ENCODE measurements at places on chromosomes 2 and 18.

DNA sequence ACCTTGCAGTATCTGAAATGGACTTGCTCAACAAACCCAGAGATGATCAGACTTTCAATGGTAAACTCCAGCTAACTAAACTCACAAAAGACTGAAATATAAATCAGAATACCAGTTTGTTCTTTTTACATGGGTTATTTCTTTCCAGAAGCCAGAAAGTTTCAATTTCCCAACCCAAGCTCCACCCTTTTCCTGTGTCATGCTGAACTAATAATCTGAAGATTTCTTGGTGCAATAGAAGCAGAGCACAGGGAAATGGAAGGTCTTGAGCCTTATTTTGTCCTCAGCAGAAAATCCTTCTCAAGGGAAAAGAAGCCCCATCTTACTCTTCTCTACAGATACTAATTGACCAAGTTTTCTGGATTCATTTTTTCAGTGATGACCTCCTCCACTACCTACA is 93.3 kb upstream of the PAPOLG start:
- DNase-seq = no peak

GRCh38 chr2:7468955-7469354 is 551.7 kb downstream of the RNF144A start:
- no peak for DNase-seq

DNA sequence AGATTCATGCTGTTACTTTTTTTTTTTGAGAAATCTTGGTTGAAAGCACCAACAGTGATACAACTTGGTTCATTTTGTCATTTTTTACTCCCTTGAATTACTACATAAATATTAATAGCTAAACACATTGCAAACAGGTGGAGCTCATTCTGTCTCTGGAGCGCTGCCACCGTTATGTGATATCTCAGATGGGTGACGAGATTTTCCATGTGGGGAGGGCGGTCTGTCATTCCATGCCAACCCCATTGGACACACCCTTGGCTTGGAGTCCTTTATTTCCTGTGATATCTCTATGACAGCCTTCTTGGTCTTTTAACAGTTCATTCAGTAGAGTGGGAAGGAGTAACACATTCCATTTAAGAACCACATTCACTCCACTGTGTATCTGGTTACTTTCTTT is 794.8 kb downstream of the SATB2 start:
- DNase-seq = no peak

- no peak for DNase-seq
Observed at GRCh38 chr2:155675920-155676319, 656.6 kb downstream of the NR4A2 start.

DNA sequence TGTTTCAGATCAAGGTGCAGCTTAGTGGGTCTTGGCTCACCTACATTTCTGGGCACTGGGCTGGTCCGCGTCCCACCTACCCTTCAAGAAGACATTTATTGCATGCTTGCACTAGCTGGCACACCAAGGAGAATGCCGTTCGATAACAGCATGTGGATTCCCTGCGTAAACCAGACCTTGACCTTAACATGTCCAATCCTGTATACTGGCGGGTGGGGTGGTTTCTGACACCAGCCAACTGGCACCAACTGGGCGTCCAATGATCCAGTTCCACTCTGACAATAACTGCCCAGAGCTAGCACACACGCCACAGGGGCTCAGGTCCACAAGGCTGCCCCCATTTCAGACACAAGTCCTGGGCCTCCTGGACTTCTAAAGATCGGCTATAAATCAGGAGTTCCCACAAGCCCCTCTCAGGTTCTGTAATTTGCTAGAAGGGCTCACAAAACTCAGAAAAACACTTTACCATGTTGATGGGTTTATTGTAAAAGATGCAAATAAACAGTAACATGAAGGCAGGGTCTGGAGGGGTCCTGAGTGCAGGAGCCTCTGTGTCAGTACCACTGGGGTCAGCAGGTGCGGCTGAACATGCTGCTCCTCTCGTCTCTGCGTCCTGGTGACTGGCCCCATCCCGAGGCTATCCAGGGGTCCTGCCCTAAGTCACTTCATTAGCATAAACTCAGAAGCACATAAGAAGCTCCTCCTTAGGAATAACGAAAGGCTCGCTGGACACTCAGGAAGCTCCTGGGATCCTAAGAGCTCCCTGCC is 161.8 kb downstream of the HDAC4 start:
- no peak for DNase-seq

GRCh38 chr2:118492335-118492734 is 355.1 kb downstream of the EN1 start:
- DNase-seq = no peak

DNA sequence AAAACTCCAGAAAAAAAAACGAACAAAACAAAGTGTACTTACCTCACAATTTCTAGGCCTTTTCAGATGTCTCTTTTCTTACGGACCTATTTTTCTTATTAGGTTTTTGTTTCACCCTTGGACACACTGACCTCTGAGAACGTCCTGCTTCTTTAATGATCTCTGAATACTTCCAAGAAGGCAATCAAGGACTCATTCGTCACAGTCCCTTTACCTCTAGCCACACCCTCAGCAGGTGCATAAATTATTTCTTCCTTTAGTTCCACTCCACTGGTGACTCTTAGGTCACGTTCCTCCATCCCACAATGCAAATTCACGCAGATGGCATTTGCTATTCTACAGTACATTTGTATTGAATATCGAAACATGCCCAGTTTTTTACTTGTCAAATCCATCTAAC is 21.9 kb downstream of the PELI1 start:
- no peak for DNase-seq

DNA sequence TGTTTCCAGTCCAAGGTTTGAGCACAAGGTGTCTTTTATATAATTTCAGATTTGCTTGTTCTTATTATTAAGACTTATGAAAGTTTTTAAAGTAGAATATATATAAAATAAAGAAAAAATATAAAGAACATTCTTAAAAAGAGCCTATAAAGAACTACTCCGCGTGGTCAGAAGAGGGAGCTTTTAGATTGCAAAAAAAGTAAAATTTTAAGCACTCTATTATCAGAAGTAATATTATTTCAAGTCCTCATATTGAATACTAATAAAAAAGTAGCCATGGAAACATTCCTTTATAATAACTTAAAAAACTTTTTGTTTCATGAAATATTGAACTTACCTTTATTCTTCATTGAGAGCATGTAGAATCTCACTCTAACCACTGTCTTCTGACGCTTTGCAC is 51.4 kb downstream of the LINC00305 start:
- DNase-seq = peak; percentile 16

- no peak for DNase-seq
Observed at GRCh38 chr2:238956676-238957075, 108.8 kb downstream of the TWIST2 start.

DNA sequence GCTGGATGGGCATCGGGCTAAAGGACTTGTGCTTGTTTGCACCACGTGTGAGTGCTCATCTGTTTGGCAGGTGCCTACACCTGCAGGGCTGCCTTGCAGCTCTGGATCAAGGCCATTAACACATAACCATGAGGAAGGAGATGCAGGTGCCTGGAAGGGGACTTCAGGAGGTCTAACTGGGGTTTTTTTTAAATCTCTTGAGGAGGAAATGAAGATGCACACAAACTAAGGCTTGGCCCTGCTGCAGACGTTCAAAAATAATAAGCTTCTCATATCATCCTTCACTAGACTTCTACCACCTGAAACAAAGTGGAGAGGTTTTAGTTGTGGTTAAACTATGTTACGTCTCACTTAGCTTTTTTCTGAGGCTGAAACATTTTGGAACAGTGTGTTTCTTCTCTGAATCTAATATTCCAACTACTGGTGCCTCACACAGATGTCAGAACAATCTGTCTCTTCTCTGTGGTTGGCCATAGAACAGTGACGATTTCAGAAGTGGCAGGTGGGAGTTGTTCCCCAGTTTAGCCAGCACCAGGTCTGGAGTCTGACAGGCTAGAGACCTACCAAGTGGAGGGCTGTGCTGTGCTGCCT is 36.5 kb downstream of the BCL2L11 start:
- no peak for DNase-seq

DNA sequence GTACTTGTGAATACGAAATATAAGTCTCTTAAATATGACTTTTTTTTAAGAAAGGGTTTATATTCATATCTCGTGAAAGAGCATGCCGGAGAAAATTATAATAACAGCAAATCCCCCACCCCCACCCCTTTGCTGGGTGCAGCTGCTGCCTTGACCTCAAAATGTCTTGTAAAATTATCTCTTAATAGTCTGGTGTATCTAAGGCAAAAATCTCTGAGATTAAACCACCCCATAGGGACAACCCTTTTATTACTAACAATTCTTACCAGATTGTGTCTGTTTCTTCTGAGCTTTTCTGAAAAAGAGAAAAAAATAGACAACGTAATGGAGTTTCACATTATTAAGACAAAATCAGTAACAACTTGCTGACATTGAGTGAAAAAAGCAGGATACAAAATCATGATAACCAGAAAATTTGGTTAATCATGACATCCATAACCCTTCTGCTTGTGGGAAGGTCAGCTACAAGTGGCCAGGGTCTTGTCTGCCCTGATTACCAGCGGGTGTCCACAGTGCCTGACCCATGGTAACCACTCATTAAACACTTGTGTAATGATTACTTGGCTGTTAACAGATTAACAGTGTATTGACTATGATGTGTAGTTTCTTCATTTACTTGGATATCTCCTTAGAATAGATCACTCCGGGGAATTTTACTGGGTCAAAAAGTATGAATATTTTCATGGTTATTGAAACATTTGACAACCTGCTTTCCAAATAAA is 1.5 kb downstream of the STRADB start:
- no peak for DNase-seq

- no peak for DNase-seq
Observed at GRCh38 chr2:8538531-8538930, 143.3 kb upstream of the ID2 start.

GRCh38 chr2:208142240-208142924 is 3.6 kb downstream of the CRYGB start:
- no peak for DNase-seq

DNA sequence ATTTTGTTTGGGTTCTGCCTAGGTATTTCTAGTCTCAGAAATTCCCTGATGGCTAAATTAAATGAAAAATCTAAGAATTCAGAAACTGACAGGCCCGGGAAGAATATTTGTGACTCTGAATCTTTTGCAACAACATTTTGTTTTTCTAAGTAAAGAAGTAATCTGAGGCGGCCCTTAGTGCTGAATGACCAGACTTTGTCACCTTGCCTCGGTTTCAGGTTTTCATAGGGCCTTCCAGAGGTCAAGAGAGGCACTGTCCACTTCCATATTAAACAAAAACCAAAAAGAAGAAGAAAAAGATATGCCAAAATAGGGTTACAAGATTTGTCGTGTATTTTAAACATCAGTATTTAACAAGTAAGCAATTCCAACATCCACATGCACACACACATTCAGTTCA is 16.1 kb upstream of the CCNYL1 start:
- no peak for DNase-seq

GRCh38 chr2:147679955-147680531 is 164.8 kb upstream of the ACVR2A start:
- DNase-seq = no peak

- no peak for DNase-seq
Observed at GRCh38 chr2:95268211-95269035, 5.8 kb upstream of the PROM2 start.

DNA sequence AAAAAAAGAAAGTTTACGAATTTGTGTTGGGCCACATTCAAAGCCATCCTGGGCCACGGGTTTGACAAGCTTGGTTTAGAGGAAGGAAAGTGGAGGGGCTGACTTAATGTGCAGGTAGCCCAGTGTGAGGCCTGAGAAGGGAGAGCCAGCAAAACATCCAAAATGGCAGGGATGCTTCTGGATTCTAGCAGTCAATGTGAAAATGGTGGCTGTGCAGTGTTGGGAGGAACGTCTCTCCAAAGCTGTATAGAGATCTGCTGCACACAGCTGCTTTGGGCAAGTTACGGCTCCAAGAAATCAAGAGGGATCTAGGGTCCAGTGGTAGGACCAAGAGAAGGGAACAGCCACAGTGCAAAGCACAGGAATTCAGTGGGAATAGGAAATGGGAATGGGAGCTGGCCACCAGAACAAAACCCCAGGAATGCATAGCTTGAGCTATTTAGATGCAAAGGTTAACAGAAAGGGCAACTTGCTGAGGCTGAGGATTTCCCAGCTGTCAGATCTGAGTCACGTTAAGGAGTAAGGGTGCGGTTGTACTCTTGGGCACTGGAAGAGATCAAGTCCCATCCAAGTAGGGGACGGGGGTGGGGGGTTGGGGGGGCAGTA is 70.6 kb downstream of the B3GNT2 start:
- no peak for DNase-seq

DNA sequence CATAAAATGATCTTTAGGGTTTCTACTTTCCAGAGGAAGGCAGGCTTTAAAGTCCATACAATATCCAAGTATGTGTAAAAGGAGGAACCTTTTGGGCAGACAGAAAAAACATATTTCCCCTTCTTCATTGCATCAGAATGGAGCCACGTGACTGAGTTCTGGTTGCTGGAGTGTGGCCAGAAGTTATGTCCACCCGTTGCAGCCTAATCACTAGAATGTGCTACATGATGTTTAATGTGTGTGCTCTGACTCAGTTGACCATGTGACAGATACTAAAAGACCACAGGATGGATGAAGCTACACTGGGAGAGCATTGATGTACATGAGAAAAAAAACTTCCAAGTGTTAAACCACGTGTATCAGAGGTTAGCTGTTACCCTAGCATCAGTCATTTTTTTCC is 460.9 kb downstream of the RIT2 start:
- DNase-seq = no peak

DNA sequence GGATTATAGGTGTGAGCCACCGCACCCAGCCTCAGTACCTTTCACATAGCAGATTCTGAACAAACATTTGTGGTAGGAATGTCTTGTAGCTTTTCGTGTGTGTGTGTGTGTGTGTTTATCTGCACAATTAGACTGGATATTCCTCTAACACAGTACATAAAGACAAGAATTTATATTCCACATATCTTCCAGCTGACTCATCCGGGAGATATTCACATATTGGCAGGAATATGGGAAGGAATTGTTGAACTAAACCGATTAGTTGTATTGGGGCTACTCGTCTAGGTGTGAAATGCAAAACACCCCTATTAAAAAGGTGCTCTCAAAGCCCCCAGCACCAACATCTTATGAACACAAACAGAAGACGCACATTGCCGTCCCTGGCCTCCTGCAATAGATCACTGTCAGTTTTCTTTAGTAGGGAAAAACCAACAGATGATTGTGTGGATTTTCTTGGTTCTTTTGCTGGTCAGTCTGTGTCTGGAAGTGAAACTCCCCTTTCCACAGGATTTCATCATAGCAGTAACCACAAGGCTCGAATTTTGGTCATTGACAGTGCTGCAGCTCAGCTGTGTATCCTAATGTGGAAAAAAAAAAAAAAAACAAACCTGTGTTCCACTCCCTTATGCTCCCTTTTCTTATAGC is 208.5 kb upstream of the ACVR2A start:
- no peak for DNase-seq

DNA sequence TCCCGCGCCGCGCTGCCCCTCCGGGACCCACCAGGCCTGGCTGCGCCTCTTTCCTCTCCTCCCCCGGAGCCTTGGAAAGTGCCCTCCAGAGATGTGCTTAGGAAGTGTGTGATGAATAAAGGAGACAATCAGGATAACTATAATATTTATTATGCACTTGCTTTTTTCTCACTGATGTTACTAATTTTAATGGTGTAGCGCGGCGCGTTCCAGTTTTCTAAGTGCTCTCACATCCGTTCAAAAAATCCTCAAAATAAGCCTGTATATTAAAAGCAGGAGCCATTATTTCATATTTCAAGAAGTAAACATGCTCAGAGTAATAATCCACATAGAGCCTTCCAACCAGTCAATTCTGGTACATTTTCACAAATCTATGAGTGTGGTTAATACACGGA is 941 bp upstream of the MPPE1 start:
- DNase-seq = peak; percentile 39

Measured in hippocampal formation (tissue), 2 donors.